ENCODE measurements at places on chromosomes 3 and 15. TPM values are rescaled to one million over a fixed set of nuclear protein-coding genes. Genes with fewer than 3 reads are reported as not detected.

WWTR1 gene
- total RNA-seq: 39.8 TPM

- no peak overlapping the region for H3K27ac ChIP-seq
- H3K4me3 ChIP-seq: no peak overlapping the region
- no peak for DNase-seq
These were observed 45.3 kb downstream of the ALDH1L1 start for GRCh38 chr3:126135071-126135405.

DNA sequence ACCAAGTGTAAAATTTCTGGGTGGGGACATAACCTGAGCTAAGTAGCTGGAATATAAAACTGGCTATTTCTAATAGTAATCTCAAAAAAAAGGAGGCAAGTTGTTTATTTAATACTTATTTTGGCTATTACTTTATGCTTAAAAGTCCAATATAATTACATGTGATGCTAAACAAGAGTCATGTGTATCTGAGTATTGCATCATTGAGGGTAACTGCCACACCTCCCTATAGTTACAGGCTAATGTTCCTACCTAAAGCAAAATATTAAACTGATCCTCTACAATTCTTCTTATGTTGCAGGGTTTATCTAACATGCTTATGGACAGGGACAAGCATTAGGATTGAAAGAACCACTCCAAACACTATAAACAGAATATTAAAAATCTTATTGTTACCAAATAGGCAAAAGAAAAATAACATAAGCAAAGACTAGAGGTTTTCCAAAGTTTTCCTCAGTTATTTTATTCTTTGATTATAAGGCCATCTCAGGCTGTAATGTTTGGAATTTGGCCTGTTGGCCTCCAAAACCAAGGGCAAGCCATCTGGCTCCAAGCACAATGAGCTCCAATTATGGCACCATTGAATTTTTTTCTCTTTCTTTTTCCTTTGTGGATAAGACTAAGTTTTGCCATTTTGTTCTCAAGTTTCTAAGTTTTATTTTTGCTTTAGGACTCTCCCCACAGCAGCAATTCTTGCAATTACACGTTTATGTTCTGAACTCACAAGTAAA is 75.8 kb upstream of the ABI3BP start:
- no peaks in the 10 kb centered on the region for H3K27me3 ChIP-seq
- no peak overlapping the region for H3K4me3 ChIP-seq
- H3K27ac ChIP-seq: no peak overlapping the region
- H3K36me3 ChIP-seq: no peaks in the 10 kb centered on the region

DNA sequence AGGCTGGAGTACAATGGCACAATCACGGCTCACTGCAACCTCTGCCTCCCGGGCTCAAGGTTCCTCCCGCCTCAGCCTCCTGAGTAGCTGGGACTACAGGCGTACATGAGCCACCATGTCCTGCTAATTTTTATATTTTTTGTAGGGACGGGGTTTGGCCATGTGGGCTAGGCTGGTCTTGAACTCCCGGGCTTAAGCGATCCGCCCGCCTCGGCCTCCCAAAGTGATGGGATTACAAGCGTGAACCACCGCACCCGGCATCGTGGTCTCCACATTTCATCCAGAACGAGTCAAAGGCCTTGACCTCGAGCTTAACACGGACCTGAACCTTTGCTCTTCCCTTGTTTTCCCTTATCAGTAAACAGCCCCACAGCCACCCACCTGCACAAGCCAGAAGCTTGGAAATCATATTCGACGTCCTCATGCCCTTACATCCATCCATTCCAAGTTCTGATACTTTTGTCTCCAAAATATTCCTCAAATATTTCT is 1.4 kb upstream of the PTPN23 start:
- no peaks in the 10 kb centered on the region for H3K27me3 ChIP-seq
- no peak for DNase-seq
- H3K4me3 ChIP-seq: peak overlapping the region; percentile 70
- H3K36me3 ChIP-seq: peaks cover 4% of the 10 kb centered on the region
- H3K4me1 ChIP-seq: peaks cover 4% of the 10 kb centered on the region
- H3K27ac ChIP-seq: peak overlapping the region; percentile 94

TMEM44 gene
- total RNA-seq: 4.7 TPM

GRCh38 chr3:183880121-183880520 is 4.6 kb downstream of the PARL start:
- H3K4me1 ChIP-seq: peaks cover 21% of the 10 kb centered on the region
- no peak overlapping the region for H3K4me3 ChIP-seq
- H3K27me3 ChIP-seq: no peaks in the 10 kb centered on the region
- H3K27ac ChIP-seq: no peak overlapping the region
- H3K36me3 ChIP-seq: peaks cover 7% of the 10 kb centered on the region
